ENCODE measurements at places on chromosomes 5 and 9. TPM values are rescaled to one million over a fixed set of nuclear protein-coding genes. Genes with fewer than 3 reads are reported as not detected.

Gene BTNL3
- total RNA-seq, result under 0.01 TPM

Gene MCTP1
- 22.8 TPM for total RNA-seq

Gene ENTREP1
- 30.5 TPM for total RNA-seq

Gene CXCL14
- 46.9 TPM for total RNA-seq

Gene PTPN3
- total RNA-seq, result 4.2 TPM

Gene MEGF9
- 30.3 TPM for total RNA-seq

Gene RETREG1
- total RNA-seq, result 51.5 TPM

Gene GLRA1
- total RNA-seq, result not detected

Gene KIF4B
- total RNA-seq, result not detected

Gene PCDHGB3
- total RNA-seq, result 8.6 TPM

Gene APBA1
- total RNA-seq, result 8.0 TPM

Gene CDC23
- 22.0 TPM for total RNA-seq

Gene PIP5K1B
- 0.80 TPM for total RNA-seq

Gene PPP3R2
- not detected for total RNA-seq

Gene ABLIM3
- total RNA-seq, result 61.9 TPM

Gene PCDHGC5
- 3.5 TPM for total RNA-seq

Gene BARHL1
- not detected for total RNA-seq

Gene TNC
- 58.0 TPM for total RNA-seq

Gene CDC20B
- total RNA-seq, result not detected

Gene C5orf52
- not detected for total RNA-seq

Gene TCOF1
- 20.6 TPM for total RNA-seq
